ENCODE measurements at places on chromosomes 3 and 15.
A peak's percentile ranks its signal among the peaks of the same experiment; 100 is the strongest.

DNA sequence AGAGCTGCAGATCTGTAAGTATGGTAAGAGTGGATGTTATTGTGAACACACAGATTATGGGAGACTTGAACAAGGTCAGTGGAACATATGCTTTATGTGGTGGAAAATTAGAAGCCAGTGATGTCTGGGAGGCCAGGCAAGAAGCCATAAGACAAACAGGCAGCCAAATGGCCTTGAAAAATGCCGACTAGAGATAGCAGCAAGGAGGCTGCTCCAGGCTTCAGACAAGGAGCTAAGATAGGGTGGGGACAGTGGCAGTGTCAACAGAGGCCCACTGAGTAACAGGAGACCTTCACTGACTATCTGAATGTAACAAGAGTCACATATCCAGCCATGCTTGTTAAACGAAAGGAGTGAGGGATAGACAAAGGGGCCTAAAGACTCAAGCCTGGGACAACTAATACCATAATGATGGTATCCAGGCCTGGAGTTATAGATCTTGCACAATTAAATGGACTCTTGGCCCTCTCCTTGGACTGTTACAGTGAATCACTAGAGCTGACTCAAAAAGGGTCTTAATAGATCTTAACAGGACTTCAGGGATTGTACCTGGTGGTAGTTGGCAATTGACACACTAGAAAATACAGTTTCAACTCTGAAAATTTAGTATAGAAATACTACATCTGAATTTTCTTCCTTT is 50.6 kb downstream of the CFAP20DC start:
- DNase-seq, result no peak

- no peak for DNase-seq
Measured at GRCh38 chr3:155007729-155008128, 72.4 kb upstream of the MME start.

DNA sequence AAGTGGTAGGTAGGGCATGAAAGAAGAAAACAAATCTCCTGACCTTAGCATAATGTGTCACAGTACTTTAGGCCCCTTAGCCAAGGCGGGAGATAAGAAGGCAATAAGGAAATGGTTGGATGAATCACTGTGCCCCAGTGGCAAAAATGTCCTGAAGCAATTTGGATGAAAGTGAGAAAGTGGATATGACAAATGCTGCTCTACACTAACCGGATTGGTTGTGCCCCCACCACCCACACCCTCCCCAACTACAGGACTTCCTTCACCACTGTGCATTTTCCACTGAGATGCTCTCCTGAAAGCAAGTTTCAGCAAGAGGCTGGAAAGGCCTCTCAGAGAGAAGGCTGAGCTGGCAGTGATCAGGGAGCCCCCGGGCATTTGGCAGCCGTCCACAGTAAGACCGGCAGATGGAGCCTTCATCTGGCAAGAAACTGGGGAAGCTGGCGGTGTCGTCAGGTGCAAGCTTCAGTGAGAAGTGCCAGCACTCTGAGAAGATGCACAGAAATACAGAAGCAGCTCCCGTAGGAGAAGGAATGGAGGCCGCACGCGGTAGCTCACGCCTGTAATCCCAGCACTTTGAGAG is 63.8 kb downstream of the ATP1B3 start:
- no peak for DNase-seq

- no peak for DNase-seq
Measured at GRCh38 chr3:18870642-18871041, 277.7 kb upstream of the KCNH8 start.

- no peak for DNase-seq
Measured at GRCh38 chr3:196122688-196123046, 40.8 kb upstream of the TFRC start.

GRCh38 chr15:32844118-32844711 is 126.4 kb downstream of the GREM1 start:
- DNase-seq, result no peak

DNA sequence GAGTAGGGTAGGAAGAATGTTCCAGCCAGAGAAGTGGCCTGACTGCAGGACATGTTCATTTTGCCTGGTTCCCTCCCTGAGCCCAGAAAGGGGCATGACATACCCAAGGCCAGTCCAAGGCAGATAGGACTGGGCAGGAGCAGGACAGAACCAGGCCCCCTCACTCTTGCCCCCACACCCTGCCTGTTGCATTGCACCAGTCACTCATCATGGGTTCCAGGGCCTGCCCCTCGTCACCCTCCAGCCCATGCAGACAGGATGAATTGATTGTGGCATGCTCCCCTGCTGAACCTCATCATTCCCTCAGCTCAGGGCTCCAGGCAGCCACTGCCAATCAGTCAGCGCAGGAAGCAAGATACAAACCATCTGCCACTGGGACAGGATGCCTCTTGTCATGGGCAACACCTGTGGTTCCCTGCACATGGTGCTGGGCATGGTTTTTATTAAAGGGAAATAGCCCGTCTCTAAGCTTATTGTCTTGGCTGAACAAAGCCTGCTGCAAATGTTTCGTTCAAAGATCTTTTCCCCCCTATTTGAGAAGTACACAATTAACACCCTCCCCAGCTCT is 48.9 kb downstream of the RASGRF1 start:
- DNase-seq, result no peak

GRCh38 chr15:74783072-74783807 is 1.4 kb downstream of the CSK start:
- no peak for DNase-seq

DNA sequence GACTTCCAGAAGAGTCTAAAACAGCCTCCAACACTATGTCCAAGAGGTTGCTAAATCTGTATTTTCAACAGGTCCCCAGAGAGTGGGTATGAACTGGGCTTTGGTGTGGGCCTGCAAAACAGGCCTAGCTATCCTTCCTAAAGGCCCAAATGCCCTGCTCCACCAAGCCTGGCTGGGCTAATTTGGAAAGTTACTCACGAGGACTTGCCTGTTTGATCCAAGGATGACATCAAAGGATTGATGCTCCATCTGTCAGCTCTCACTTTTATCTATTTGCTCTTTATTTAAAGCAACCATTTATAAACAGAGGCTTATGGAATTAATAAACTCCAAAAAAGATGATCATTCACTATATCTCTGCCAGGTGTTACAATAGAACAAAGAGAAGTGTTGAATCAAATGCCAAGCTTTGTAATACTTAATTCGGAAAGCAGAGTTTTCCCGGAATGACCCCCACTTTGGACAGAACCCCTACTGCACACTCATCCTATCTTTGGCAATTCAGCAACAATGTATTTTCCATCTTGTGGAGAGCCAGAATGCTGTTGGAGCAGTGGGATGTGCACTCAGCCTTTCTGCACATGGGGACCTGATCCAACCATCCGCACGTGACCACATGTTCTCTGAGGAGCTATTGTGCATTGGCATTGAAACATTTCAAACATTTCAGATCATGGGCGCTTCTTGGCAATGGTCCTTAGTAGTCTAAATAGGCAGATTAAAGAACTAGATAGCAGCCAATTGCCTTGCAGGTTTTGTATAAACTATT is 163.3 kb upstream of the THBS1 start:
- no peak for DNase-seq

DNA sequence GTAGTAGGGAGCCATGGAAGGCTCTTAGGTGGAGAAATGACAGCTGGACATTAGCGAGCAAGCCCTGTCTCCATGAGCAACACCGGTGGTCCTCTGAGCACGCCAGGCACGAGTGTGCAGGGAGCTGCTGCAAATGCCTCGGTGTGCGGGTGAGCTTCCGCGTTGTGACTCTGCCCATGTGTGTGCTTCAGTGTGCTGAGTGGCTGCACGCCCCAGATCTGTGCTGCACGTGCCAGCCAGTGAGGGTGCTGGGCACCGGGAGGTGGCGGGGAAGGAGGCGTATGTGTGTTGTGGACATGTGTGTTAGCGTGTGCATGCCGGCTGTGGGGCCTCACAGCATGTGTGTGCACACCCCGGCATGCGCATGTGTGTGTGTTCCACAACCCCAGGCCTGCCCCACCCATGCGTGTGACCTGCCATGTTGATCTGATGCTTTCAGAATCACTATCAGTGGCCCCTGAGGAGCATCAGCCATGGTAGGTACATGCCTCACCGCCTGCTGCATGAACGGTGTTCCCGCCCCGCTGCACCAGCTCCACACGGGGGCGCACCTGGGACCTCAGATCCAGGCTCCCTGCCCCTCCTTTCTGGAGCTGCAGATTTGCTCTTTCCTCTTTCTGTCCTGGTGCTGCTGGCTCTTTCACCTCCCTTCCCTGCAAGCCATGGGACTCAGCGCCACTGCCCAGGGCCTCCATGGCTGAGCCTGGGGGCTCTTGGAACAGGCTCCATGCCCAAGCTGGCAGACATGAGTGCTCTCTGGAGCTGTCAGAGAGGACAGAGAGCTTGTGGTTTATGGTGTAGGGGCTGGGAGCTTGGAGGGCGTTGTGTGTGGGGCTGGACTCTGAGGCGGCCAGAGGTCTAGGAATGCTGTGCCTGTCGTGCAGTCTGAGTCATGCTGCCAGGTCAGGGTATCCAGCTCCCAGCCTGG is 169.4 kb downstream of the TBC1D2B start:
- DNase-seq, result peak; percentile 28

- DNase-seq, result peak; percentile 72
Measured at GRCh38 chr3:42025370-42026138, 63.7 kb upstream of the ULK4 start.
